ENCODE measurements at places on chromosomes 12 and 14.

DNA sequence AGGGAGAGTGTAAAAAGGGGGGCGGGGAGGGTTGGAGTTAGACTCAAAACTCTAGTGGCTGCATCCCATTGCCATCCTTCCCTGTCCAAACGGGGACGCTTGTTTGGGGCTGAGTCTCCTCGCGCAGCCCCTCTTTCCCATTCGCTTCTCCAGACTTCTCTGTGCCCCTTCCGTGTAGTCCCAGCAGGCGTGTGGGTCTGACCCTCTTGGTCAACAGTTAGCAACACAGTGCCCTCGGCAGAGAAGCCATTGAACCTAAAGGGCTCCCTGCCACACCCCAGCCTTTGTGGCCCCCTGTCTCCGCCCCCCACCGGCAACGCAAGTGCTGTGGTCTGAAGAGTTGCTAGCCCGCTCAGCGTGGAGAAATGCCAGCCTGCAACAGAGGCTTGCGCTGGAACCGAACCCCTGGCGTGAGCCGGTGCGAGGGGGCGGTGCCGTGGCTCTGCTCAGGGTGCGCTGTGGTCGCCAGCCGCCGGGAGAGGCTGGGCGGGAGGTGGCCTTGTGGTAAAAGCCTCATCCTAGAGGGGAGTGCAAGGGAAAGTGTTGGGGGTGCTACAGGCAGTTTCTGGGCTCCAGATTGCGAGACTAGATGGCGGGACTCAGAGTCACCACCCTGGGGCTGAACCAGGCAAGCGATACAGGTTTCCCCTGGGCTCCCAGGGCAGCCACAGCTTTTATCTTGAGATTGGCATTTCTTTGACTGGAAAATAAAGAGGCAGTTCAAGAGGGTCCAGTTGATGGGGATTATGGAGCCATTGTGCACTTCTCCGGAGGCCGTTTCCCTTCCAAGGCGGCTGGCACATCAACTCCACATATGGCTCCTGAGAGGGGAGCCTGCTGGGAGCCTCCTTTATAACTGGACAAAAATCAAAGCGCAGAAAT is 2.1 kb downstream of the PLXNC1 start:
- no peak for DNase-seq

DNA sequence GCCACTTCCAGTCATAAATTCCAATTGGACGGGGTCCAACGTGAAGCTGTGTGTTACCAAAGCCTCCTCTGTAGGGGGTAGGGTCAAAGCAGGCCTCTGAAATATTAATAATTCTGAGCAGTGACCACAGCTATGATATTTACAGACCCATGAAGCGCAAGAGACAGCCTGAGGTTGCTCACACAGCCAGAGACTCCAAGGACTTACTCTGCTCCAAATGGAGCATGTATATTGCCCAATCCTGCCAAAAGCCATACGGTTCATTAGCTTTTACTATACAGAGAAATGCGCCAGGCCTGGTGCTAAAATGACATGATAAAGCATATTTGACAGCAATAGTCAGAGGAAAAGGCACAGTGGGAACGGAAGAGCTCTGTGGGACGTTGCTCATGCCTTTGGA is 151.3 kb downstream of the PAH start:
- DNase-seq: no peak

- DNase-seq: no peak
Measured at GRCh38 chr12:93851257-93851671, 174.1 kb downstream of the CRADD start.

GRCh38 chr12:105819549-105819948 is 319.2 kb downstream of the NUAK1 start:
- no peak for DNase-seq

DNA sequence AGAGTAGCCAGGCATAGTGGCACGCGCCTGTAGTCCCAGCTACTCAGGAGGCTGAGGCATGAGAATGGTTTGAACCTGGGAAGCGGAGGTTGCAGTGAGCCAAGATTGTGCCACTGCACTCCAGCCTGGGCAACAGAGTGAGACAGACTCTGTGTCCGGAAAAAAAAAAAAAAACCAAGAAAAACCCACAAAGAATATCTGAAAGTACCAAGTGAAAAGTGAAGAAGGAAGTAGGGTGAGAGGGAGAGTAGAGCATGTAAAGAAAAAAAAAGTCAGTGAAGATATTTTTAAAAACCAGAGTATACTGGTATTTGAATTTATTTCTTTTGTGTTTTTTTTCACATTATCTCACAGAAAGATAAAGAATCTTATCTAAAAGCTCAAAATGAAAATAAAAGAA is 43.3 kb upstream of the ISM2 start:
- DNase-seq: no peak

DNA sequence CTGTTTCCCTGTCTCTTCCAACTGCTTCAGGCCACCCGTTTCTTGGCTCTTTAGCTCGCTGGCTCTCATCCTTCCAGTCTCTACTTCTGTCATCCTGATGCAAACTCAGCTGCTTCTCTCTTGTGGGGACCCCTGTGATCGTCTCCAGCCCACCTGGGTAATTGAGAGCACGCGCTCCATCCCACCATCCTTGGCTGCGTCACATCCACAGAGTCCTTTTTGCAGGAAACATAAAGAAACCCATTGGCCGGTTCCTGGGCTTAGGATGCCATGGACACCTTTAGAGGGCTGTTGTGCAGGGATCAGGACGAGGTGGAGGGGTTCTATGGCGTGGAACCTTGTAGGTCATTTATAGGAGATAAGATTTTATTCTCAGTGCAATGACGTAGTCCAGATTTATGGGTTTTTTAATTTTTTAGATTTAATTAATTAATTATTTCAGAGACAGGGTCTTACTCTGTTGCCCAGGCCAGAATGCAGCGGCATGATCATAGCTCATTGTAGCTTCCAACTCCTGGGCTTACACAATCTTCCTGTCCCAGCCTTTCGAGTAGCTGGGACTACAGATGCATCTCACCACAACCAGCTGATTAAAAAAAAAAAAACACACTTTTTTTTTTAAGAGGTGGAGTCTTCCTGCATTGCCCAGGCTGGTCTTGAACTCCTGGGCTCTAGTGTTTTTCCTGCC is 82.6 kb downstream of the CCDC92 start:
- no peak for DNase-seq
